ENCODE measurements at places on chromosomes 3 and 15.

- DNase-seq = no peak
Observed at GRCh38 chr3:194325424-194326153, 25.5 kb downstream of the CPN2 start.

- no peak for DNase-seq
Observed at GRCh38 chr3:179932674-179933073, 104.1 kb downstream of the PEX5L start.

- no peak for DNase-seq
Observed at GRCh38 chr3:194685065-194685717, 492 bp upstream of the FAM43A start.

DNA sequence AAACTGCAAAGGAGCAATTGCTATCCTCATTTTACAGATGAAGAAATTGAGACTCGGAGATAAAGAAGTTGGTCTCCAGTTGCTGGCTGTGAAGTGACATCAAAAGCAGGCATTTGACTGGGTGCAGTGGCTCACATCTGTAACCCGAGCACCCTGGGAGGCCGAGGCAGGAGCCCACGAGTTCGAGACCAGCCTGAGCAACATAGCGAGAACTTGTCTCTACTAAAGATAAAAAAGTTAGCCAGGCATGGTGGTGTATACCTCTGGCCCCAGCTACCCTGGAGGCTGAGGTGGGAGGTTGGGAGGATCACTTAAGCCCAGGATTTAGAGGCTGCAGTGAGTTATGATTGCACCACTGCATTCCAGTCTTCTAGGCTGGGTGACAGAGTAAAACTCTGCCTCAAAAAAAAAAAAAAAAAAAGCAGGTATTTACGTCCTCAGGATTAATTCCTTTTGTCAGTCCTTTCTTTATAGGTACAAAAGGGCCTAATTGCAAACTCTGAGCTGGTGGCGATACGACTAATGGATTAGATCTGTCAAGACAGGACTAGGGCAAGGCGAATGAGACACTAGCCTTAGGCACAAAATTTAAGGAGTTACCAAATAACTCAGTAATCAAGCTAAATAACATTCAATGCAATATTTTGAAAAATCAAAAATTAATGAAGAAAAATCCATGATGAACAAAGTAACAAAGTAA is 5.9 kb upstream of the DNASE1L3 start:
- no peak for DNase-seq

DNA sequence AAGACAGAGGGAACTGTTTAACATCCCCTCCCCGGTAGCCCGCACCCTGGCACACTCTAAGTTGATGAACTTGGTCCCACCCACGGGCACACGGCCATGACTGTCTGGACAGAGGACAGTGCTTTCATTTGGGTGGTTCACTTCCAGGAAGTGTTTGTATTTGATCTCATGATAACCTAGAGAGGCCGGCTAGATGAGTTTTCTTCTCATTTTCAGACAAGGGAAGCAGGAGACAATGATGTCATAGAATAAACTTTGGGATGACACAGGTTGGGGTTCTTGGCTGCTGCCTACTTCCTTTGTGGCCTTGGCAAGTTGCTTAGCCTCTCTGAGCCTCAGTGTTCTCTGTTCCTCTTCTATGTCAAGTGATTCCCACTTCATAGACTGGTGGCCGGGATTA is 16.1 kb upstream of the LYSMD4 start:
- no peak for DNase-seq

GRCh38 chr3:143482106-143483088 is 362.8 kb downstream of the CHST2 start:
- DNase-seq = peak; percentile 37

DNA sequence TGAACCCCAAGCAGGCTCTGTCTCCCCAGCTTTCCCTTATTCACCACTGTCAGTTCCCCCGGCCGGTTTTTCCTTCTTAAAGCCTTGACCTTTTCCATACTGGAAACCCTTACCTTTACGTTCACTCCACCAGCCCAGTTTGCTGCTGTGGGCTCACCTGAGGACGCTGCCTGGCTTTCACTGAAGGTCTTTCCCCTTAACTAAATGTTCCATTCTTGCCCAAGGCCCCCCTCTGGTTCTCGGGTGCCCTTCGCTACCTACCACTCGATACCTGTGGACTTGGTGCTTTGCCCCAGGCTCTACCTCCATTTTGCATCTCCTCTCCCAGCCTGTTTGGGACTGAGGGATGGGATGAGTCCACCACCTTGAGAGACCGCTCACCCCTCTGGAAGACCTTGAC is 851 bp downstream of the AP2M1 start:
- DNase-seq = no peak
